ENCODE measurements at places on chromosomes 1 and 21.

GRCh38 chr1:104765085-104765484, 1015.4 kb downstream of the AMY1C start:
- DNase-seq: peak; percentile 80

- DNase-seq: no peak
Observed at GRCh38 chr1:111082421-111083203, 57.3 kb downstream of the DRAM2 start.

DNA sequence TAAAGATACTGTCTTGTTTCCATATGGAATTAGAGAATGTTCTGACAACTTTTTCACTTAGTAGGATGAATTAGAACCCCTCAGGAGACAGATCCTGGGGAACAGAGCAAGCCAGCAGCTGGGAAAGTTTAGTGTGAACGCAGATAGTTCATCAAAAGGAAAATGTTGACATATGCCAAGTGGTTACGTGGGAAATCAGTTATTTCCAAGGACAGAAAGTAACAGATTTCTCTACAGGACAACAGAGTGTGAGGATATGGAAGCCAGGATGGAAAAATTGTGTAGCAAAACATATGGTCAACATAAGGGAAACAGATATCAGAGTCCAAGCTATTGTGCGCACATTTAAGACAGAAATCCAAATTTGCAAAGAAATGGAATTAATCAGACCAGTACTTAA, 419.5 kb downstream of the LRRIQ3 start:
- no peak for DNase-seq

DNA sequence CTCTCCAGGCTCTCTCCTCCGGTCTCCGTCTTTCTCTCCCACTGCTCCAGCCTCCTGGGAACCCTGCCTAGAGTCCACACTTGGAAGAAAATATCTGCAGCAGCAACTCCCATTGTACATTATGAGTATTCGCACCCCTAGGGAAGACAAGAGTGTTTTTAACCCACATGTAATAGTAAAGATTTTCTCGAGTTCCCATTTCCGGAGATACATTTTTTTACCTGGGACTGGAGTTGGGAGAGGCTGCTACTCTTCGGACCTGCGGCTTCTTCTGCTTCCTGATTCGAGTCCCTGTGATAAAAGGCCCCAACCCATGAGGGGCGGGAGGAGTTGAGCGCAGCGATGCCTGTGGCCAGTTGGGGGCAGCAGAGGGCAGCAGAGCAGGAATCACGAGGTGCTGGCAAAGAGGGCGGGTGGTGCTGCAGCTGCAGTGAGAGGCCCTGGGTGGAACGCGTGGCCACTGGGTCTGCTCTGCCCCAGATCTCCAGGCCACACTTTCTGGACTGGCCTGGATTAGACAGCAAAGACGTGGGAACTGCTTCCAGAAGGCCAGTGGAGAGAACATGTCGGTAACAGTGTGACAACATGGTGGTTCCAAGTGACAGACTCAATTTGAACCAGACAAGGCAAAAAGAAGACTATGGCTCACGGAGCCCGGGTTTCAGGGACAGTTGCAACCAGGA, 221.0 kb upstream of the CSF3R start:
- peak; percentile 70 for DNase-seq
